Stimulated activated CD8-positive, alpha-beta memory T cell treated with anti-CD3 and anti-CD28 coated beads, Interleukin-4, amount 100 ng/mL, for 1 hour (primary cell): ENCODE measurements at places on chromosomes 2 and 18.

- DNase-seq = no peak
Measured at GRCh38 chr2:12619975-12620374, 96.8 kb upstream of the TRIB2 start.

DNA sequence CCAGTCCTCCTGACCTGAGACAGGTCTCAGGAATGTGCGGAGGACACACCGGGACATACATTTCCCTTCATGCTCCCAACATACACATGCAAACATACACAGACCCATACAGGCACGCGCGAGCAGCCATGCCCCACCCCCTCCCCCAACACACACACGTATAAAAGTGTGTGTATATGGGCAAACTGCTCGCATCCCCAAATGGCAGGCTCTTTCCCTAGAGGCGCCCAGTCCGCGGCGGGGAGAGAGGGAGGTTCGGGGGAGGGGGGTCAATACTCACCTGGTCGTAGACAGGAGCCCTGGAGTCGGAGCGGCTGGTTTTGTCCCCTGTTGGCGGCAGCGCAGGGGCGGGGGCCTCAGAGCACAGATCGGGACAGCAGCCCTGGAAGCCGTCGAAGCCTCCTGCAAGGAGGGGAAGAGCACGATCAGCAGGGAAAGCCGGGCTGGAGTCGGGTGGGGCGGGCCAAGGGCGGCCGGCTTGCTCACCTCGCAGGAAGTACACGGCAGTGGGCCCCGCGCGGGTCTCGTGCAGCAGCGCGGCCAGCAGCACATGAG lies 682 bp downstream of the DUSP2 start:
- DNase-seq = no peak

DNA sequence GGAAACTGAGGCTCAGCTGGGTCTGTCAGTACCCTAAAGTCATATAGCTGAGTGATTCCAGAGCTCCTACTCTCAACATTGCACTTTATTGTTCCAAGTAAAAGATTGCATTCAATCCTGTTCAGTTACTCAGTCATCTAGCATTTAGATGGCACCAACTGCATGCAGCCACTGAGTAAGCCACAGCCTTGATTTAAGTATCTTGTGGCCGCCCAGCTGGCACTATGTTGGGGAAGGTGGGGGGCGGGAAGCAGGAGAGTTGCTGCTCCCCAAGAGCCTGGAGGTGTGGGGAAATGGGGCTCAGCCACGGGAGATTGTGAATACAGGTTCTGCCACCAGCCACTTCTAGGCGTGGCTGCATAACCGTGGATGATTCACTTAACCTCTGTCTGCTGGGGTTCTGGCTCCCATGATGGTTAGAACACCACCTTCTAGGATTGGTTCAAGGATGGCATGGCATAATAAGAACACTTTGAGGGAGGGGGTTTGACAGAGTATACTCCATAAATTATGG lies 17.1 kb downstream of the ZFP36L2 start:
- no peak for DNase-seq

- DNase-seq = no peak
Measured at GRCh38 chr2:83696838-83697237, 762.2 kb downstream of the SUCLG1 start.

DNA sequence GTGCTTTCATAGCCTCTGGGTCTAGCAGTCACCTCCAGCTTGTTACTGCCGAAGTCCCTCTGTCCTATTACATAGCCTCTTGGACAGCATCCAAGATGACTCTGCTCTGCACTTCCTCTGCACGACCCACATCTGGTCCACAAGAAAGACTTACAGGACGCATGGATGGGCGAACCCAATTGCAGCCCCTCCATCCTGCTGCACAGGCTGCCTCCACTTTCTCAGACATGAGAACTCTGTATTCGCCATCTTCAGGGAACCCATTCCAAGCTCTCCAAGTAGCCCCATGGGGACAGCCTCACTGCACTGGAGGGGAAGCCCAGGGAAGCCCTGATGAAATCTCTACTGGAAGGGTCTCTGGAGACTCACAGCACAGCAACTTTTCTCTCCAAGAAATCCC lies 172.1 kb downstream of the GFPT1 start:
- DNase-seq = no peak

DNA sequence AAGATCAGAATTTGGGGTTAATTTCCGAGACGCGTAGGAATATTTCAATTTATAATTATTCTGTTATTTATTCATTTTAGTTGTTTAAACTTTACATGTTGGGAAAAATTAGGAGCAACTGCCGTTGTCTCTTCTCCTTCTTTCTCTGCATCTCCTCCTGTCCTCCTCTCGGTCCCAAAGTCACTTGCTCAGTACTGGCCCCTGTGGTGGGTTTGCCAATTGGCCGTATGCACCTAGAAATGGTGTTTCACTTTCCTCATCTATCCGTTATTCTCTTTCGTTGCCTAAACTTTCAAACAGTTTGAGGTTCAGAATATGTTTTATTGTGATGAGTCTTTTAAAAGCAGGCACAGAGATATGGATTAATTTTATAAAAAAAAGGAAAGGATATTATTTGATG lies 517.9 kb downstream of the PLCL1 start:
- no peak for DNase-seq

GRCh38 chr2:10007435-10007834 lies 35.9 kb upstream of the KLF11 start:
- no peak for DNase-seq

GRCh38 chr2:202450785-202451184 lies 74.7 kb downstream of the BMPR2 start:
- no peak for DNase-seq

DNA sequence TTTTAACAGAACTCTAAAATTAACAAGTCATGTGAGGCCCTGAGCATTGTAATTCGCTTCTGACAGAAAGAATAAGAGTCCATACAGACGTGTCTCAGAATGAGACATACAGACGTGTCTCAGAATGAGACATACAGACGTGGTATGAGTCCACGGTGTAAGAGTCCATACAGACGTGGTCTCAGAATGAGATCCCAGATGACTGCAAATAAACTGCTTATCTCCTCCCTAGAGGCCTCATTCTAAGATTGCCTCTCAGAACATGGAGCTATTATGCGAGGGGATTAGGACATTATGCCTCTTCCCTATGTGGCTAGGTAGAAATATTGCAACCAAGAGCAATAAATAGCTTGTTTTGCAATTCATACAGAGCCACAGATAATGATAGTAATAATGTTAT lies 63.9 kb downstream of the NEB start:
- DNase-seq = no peak

- no peak for DNase-seq
Measured at GRCh38 chr2:211396815-211397214, 840.4 kb downstream of the CPS1 start.

DNA sequence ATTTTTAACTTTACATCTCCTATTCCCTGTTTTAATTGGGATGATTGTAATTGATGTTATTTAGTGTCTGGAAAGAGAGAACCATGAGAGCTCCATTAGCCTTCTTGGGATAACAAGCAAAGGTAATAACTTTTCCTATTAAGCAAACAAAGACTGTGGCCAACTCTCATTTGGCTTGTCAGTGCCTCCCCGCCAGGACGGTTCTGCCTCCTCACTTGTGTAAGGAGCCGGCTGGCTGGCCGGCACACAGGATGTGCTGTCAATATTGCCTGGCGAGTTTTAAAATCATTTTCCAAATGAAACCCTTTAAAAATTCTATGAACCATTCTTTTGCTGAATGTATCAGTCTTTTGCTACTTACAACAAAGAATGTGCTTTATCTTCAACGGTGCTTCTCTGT lies 898.3 kb downstream of the CPS1 start:
- no peak for DNase-seq

DNA sequence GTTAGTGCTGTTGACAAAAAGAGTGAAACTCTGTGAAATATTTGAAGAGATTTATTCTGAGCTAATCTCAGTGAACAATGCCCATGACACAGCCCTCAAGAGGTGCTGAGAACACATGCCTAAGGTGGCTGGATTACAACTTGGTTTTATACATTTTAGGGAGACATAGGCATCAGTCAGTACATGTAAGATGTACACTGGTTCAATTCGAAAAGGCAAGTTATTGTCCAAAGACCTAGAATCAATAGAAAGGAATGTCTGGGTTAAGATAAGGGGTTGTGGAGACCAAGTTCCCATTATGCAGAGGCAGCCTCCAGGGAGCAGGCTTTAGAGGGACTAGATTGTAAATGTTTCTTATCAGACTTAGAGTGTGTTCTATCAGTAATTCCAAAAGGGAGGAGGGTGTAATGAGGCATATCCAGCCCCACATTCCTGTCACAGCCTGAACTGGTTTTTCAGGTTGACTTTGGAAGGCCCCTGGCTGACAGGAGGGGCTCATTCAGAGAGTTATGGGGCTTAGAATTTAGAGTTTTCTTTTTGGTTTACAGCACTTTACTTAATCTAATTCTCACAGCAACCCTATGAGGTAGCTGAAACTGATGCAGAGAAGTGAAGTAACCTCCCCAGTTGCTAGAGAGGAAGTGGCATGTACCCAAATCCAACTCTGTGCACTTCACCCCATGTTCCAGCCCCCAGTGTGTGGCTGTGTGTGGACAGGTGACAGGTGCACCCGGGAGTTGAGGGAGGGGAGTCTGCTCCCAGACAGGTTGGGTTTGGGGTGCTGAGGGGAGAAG lies 28.3 kb upstream of the ASAP2 start:
- DNase-seq = no peak

- DNase-seq = no peak
Measured at GRCh38 chr18:6205706-6206105, 209.0 kb downstream of the L3MBTL4 start.

DNA sequence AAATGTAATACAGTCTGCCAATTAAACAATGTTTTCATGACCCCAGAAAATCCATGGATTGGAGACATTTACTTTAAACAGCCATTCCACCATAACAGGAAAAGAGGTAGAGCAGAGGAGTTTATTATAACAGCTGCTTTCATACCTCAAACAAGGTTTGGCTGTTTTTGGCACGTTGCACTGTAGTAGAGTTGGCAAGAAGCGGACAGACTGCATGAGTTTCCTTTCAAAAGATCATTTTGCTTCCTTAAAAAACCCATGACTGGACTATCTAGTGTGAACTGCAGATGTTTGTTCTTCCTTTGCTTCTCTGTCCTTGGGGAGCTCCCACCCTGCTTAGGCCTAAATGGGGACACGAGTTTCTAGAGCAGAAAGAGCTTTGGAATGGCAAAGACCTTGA lies 108.5 kb upstream of the THOC1 start:
- DNase-seq = no peak

DNA sequence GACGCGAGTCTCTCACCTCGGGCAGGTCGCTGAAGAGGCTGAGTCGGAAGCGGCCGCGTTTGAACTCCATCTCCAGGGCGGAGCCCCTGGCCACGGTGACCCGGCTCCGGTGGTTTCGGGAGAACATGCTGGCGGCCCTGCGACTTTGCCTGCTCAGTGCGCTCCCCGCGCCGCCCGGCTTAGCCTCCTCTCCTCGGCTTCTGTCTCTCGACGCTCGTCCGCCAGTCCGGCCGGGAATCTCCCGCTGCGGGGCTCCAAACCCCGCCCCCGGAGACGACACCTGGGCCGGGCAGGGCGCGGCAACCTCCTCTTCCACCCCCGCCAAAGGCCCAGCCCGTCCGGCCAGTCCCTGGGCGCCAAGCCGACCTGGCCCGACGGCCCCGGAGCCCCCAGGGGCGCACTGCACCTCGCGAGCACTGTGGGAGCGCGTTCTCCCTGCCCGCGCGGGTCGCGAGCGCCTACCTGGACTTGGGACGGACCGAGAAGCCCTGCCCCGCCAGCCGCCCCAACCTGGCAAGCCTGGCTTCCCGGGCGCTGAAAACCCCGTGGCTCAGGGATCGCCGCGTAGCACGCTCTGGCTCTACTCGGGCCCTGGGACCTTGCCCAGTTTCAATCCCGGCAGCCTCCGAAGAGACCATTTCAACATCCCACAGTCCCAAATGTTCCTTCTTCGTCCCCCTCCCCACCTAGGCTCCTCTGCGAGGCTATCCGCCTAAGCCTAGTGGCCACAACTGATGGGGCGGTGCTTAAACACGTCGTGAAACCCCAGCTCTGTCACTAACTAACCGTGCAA lies at the start of gene RTKN:
Gene RTKN, minus strand, starts transcription at position 248 of the 793 bp plus-strand sequence. Its CDS starts 121 bp downstream, at position 127.
- DNase-seq = no peak
